ENCODE measurements at places on chromosomes 12 and 14.
A peak's percentile ranks its signal among the peaks of the same experiment; 100 is the strongest.

GRCh38 chr12:111361717-111362576, 6.9 kb downstream of the PHETA1 start:
- no peak for DNase-seq

DNA sequence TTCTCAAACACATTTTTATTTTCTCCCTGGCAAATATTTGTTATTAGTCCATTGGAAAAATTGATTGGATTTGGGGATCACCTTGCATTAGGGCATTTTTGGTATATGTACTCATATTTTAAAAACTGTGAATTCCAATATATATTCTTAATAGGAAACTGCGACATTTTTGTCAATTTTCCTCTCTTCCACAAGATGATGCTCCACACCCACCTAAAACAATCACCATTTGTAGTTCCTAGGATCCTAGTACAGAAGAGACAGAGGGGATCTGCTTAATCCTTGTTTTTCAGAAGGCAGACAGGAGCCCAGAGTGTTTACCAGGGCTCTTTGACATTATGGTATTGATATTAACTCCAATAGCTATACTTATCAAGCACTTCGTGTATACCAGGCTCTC, 22.8 kb upstream of the OASL start:
- no peak for DNase-seq

DNA sequence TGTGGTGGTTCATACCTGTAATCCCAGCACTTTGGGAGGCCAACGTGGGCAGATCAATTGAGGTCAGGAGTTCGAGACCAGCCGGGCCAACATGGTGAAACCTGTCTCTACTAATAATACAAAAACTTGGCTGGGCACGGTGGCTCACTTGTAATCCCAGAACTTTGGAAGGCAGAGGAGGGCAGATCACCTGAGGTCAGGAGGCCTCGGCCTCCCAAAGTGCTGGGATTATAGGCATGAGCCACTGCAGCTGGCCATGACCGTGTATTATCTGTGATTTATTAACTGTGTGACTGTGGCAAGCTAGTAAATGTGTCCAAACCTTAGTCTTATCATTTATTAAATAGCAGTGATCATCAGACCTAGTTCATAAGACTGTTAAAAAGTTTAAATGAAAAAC, 7.1 kb upstream of the ITPK1 start:
- no peak for DNase-seq

DNA sequence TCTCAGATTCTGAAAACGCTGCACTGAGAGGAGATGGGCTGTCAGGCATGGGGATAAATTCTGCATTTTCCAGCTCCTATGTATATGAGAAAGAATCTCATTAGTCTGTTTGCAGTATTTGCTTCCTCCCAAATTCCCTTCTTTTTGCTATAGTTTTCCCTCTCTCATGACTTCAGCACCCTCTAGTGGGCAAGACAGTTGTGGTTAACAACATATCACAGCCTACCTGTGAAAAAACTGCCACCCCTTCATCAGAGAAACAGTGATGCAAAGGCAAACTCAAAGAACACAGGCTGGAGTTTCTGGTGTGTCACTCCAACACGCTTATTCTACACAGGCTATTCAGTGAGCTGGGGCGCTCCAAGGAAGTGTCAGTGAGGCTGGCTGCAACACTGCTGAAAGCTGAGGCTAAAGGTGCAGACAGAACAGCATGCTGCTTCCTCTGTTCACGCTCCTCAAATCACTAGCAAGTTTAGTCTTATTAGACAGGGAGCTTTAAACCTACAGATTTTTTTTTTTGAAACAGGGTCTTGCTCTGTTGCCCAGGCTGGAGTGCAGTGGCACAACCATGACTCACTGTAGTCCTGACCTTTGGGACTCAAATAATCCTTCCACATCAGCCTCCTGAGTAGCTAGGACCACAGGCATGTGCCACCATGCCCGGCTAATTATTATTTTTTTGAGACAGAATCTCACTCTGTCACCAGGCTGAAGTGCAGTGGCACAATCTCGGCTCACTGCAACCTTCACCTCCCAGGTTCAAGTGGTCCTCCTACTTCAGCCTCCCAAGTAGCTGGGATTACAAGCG, 19.3 kb downstream of the ZC2HC1C start:
- DNase-seq = no peak

GRCh38 chr12:10701131-10701681, 21.9 kb downstream of the YBX3 start:
- DNase-seq = no peak

DNA sequence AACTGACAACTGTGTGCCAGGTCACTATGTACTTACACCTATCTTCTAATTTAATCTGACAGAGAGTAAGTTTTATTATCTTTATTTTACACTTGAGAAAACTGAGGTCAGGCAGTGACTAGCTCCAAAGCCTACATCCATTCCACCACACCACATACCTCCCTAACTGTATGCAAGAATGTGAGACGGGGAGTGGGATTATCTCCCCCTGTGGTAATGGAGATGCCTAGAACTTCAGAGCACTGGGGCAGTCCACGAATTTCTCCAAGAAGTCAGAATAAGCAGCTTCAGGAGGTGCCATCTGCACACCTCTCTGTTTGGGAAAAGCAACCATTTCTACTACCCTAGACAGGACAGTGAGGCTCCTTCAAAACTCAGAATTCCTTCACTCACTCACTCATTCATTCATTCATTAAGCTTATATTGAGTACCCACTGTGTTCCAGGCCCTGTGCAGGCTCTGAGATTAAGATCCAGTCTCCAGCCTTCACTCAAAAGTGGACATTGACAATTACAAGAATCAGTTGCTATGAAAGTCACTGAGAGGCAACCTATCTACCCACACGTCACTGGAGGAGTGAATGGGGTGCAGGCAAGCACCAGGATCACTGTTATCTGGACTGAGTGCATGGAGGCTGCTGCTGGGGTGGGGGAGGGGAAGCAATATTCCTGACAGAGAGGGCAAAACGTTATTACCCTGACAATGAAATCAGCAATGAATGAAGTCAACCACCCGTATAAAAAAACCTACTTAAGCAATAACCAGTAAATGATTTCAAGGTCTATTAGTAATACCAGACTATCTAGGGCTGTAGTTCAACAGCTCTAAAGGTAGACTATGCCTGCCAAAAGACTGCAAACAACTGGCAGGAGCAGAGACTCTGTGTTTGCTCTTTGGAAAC, 18.0 kb downstream of the SLC7A7 start:
- no peak for DNase-seq

DNA sequence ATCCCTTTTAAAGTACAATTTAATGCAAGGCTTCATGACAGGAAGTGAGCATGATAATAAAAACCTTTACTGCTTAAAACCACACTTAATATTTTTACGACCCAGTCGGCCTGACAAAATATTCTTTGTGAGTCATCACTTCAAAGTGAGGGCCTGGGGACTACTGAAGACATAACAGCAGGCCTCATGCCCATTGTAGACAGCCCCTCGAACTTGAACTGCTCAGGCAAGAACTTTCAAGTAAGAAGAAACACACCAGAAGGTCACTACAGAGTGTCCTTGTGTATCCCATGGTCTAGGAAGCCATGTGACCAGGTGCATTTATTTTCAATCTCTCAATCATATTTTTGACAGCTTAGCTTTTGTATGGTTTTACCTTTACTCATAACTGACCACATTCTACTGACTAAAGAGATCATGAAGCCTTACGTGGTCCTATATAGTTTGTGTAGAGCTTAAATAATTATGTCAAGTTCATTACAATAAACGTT, 61.4 kb upstream of the MANSC4 start:
- DNase-seq = no peak

DNA sequence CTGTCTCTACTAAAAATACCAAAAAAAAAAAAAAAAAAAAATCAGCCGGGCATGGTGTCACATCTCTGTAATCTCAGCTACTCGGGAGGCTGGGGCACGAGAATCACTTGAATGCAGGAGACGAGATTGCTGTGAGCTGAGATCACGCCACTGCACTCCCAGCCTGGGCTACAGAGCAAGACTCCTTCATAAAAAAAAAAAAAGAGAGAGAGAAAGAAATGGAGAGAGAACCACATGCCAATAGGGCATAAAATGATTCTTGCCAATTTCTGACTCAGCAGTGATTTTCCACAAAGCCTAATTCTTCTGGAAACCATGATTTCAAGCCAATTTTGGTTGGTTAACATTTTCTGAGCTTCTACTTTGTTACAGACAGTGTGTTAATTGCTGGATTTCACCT, 250.4 kb upstream of the SEL1L start:
- DNase-seq = no peak

- peak; percentile 7 for DNase-seq
These were observed 65.4 kb downstream of the TAOK3 start for GRCh38 chr12:118307069-118307954.

DNA sequence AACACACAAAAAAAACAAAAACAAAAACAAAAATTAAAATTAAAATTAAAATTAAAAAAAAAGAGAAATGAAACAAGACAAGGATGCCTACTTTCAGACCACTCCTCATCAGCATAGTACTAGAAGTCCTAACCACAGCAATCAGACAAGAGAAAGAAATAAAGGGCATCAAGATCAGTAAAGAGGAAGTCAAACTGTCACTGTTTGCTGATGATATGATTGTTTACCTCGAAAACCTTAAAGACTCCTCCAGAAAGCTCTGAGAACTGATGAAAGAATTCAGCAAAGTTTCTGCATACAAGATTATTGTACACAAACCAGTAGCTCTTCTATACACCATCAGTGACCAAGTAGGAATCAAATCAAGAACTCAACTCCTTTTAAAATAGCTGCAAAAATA, 29.2 kb downstream of the ALG10 start:
- no peak for DNase-seq

- no peak for DNase-seq
These were observed 965.1 kb downstream of the DIO2 start for GRCh38 chr14:79246173-79246572.

- no peak for DNase-seq
These were observed 637 bp downstream of the ACVRL1 start for GRCh38 chr12:51907856-51908425.

GRCh38 chr12:389142-390096, at the start of gene KDM5A:
Gene KDM5A, minus strand, starts transcription at chr12:389320. Its CDS starts 229 bp downstream, at chr12:389091.
- DNase-seq = peak; percentile 94

- peak; percentile 77 for DNase-seq
These were observed 174.4 kb downstream of the MON2 start for GRCh38 chr12:62640910-62641448.

GRCh38 chr14:77031759-77032490, 3.4 kb upstream of the IRF2BPL start:
- no peak for DNase-seq

GRCh38 chr14:102671410-102671809, 79.0 kb downstream of the RCOR1 start:
- DNase-seq = no peak

- no peak for DNase-seq
These were observed 234.2 kb upstream of the ARHGAP5 start for GRCh38 chr14:31842899-31843298.

DNA sequence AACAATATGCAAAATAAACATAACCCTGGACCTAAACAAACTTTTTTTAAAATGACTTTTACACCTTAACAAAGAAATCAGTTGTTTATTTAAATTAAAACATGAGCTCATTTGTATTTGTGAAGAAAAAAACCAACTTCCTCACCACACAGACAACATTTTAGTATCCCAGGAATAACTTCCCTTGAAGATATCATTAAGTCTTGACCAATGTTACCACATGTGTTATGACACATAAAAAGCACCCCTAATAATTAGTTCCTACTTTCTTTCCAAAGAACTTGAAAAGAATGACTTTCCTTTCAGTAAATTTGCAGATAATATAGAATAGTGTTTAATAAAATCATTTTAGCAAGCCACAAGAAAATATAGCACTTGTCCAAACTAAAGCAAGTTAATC, 42.4 kb downstream of the DUSP16 start:
- no peak for DNase-seq

- no peak for DNase-seq
These were observed 442 bp downstream of the FLVCR2 start for GRCh38 chr14:75578786-75579337.

GRCh38 chr12:33602515-33602914, 162.9 kb upstream of the SYT10 start:
- DNase-seq = no peak

DNA sequence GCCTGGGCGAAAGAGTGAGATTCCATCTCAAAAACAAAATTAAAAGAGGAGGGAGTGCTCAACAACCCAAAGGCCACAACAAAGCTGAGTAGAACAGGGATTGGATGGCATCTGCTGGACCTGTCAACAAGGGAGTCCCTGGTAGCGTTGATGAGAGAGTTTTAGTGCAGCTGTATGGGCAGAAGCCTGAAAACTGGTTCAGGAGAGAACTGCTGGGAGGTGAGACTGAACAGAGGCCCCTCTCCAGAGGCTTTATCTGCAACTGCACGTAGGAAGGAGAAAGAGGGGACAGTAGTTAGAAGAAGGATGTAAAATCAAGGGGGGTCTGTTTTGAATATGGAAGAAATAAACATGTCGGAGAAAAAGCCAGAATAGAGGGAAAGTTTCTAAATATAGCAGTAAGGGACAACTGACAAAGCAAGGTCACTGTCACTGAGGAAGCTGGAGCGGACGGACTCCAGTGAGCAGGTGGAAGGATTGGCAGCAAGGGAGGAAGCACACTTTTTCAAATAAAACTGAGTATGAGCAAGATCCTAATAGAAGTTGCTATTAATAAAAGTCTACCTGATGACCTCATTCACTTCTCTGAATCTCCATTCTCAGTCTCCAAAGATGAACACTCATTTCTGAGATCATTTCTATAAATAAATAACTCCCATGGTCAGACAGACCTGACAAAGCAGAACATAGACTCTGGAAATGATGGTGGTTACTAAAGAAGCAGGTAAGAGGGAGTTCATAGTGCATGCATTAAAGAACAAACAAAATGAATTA, 11.8 kb upstream of the ATF1 start:
- DNase-seq = no peak

DNA sequence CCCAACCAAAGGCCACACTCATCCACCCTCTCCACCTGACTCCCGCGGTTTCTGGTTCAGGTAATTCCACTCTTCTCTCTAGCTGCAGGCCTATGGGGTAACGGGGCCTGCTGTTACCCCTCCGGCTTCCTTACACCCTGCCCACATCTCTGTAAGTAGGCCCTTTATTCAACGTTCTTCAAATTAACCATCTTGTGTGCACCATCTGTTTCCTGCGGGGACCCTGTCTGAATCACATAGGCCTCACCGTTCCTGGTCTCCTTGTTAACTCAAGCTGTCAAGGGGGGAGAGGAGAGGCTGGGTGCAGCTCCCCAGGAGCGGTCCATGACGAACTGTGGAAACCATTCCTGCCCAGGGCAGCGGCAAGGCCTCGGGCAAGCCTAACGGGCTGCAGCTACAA, 9.3 kb upstream of the DLK1 start:
- DNase-seq = no peak

DNA sequence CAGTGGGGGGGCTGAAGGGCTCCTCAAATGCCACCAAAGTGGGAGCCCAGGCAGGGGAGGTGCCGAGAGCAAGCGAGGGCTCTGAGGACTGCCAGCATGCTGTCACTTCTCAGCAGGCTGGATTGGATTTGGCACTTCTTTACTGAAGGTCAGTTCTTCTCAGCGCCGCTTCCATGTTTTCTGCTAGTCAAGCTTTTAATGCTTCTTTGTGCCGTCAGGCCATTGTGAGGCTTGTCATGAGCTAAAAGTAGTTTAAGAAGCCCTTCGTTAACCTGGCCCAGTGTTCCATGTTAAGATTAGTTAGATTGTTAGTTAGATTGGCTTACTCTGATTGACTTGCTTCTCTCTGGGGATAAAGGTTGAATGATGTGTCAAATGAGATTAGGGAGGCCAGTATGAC, 13.4 kb downstream of the GABARAPL1 start:
- no peak for DNase-seq

- DNase-seq = no peak
These were observed 16.2 kb upstream of the PIP4K2C start for GRCh38 chr12:57574795-57575194.

GRCh38 chr12:2683283-2684025, 111.3 kb upstream of the FKBP4 start:
- no peak for DNase-seq

GRCh38 chr14:103770902-103771301, 55.3 kb downstream of the ZFYVE21 start:
- no peak for DNase-seq

Data from stimulated activated effector memory CD8-positive, alpha-beta T cell treated with anti-CD3 and anti-CD28 coated beads, Interleukin-12 subunit alpha, Interleukin-12 subunit beta, amount 100 ng/mL, for 72 hours (primary cell).